Sciatic nerve (tissue), 2 donors: ENCODE measurements at places on chromosomes 2 and 18.

- DNase-seq: no peak
These were observed 81.8 kb downstream of the RAPGEF4 start for GRCh38 chr2:172817411-172817810.

GRCh38 chr2:189116087-189116486 is 63.5 kb downstream of the COL5A2 start:
- DNase-seq: no peak

DNA sequence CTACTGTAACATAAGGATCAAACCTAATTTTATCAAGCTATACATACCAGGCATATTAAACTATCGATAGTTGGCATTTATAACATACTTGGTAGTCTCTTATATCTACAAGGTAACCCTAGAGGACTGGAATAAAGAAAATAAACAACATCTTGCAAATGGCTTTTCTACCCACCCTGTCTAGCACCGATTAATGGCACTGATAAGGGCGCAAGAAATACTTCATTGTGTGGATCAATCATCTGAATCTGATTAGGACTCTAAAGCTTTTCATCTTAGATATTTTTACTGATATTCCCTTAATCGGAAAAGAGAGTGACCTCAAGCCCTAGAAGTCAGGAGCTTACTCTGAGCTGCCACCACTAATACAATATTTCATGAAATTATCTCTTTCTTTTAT is 1461.7 kb upstream of the PIK3C3 start:
- no peak for DNase-seq

DNA sequence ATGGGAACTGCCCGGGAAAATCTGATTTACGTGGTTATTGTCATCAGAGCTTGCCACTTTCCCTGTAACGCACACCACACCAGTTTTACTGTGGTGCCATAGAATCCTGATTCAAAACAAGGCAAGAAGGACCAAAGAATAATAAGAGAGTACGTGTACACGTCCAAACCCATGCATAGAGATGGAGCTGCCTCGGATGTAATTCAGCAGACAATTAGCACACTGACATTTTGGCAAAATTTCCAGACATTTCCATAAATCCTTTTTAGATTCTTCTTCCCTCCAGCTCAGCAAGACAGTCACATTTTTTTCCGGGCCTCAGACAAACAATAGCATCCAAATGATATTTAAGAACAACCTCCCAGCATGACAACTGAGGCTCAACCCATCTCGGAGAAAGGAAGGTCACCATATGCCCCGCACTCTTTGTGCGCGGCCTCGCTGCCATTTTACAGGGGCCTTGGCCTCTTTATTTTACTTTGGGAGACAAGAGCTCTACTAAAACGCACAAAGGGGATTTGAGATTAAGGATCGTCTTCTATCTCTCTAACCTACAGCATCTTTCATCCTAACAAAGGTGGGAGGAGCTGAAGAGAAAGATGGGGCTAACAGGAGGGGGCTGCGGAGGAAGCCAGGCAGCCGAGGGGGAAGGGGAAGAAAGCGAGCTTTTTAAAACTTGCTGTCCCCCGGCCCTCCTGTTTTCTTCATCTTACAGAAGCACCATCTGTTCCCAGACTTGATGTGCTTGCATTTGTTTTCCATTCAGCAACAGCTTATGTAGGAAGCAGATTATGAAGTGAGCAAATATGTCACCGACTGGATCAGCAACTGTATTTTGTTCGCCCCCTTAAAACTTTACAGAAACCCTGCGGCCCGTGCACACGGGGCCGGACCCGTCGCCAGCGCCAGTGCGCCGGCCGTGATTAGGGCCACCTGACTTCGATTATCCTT is 61.0 kb downstream of the CDCA7 start:
- no peak for DNase-seq

- no peak for DNase-seq
These were observed 41.1 kb upstream of the MGAT5 start for GRCh38 chr2:134212746-134213145.

DNA sequence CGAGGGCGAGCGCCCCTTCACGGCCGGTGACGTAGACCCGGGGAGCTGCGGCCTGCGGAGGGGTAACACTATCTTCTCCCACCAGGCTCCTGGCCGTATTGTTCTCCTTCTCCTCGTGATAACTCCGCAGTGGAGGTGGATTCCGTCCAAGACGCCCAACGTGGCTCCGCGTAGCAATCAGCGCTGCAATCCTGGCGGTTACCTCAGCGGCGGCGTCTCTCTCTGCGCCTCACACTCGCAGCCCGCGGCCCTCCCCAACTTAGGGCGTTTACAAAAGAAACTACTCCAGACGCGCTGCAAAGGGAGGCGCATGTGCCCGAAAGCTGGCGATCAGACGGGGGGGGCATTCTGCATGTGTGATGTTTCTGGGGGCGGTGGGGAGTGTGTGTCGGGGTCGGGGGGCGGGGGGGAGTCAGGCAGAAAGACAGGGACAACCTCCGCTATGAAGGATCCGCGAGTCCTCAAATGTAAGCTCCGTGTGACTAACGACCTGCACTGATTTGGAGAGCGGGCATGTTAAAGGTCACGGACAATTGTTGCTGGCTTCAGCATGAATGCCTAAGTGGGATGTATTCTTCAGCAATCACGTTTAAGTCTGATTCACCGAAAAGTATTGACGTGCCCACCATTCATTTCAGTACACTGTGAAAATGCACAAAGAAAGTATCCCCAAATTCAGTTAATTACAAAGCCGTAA is 1.3 kb upstream of the ZNF516 start:
- DNase-seq: peak; percentile 84

DNA sequence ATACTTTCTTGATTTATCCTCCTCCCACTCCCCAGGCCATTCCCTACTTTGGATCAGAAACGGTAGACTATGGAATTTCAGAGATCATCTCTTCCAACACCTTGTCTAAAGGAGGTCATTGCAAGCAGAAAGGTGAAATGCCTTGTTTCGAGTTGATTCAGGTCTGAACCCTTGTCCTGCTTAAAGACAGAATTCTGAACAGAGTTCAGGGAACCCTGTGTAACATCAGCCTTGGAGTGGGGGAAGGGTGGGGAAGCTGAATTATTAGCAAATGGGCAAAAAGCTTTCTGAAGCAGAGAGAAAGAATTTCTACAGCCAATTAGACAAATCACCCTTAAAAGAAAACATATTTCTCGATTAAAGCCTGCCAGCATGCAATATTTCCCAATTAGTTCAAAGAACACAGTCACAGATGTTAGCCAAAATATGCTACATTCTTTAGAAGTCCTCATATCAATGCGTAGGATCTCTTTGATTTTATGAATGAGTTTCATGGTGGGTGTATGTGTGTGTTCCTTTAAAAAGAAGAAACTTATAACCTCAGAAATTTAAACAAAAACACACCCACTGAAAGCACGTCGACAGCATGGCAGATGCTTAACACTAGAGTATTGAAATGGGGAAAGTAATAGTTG is 353.1 kb downstream of the RND3 start:
- DNase-seq: no peak

GRCh38 chr2:25981596-25982272 is 563 bp downstream of the KIF3C start:
- no peak for DNase-seq

DNA sequence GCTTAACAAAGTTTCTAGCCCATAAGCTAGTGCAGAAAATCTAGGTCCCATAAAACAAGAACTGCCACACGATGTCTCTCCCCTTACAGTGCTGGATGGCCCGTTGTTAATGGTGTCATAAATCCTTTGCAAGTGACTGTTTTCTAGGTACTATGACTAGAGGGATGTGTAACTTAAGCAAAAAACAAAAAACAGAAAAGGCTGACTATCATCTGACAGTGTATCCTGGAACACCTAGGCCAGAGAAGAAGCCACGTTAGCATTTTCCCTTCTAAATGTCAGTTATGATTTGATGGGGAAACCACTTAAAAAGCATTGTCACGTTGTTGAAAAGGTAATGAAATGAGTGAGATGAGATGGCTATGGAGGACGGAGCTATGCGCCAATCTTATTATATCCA is 2.4 kb downstream of the CASP8 start:
- no peak for DNase-seq

- DNase-seq: no peak
These were observed 209.9 kb downstream of the TFCP2L1 start for GRCh38 chr2:121075006-121075551.

- no peak for DNase-seq
These were observed 257.3 kb downstream of the BCL2 start for GRCh38 chr18:63062246-63062645.

DNA sequence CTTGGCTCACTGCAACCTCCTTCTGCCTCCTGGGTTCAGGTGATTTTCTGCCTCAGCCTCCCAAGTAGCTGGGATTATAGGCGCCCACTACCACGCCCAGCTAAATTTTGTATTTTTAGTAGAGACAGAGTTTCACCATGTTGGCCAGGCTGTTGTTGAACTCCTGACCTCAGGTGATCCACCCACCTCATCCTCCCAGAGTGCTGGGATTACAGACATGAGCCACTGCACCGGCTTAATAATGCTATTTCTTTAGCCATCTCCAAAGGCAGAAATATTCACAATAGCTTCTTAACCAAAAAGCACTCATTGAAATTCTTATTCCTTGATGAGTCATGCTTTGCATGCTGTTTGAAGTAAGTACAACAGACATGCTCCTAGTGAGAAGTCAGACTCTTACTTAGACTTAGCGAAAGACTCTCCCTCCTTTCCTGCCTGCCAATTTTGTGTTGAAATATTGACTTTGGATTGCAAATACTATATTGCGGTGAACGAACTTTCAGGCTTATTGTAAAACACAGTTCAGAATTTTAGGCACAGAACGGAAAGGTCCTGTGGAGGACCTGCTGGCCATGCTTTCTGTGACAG is 4.4 kb downstream of the ACTR3 start:
- no peak for DNase-seq

DNA sequence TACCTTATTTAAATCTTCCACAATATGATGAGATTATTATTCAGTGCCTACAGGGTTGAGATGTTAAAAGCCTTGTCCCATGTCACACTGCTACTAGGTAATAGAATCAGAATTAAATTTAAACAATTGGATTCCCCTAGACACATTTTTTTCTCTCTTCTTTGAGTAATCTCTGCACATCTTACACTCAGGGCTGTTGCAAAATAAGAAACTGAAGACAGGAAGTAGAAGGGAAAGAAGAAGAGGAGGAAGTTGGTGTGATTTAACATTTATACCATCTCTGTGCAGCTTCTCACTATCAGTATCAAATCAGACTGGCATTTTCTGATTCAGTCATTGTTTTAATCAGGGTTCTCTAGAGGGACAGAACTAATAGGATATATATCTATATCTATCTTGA is 677.6 kb downstream of the IRS1 start:
- DNase-seq: no peak

DNA sequence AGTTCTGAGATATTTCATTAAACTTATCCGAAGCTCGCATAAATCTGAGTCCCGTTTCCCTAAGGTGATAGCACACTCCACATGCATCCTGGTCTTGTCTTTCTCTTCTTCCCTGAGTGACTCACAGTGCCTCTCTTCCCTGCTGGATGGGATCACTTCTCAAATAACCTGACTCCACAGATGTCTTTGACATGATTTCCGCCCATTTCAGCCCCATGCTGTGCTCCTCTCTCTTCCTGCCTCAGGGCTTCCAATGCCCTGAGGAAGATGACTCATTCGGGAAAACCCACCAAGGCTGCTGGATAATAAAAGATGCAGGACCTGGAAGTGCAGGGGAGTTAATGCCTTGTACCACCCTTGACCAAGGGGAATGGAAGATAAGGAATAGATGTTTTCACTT is 441.7 kb upstream of the SOX11 start:
- no peak for DNase-seq
